ENCODE measurements at places on chromosomes 5 and 9. TPM values are rescaled to one million over a fixed set of nuclear protein-coding genes. Genes with fewer than 3 reads are reported as not detected.
A peak's percentile ranks its signal among the peaks of the same experiment; 100 is the strongest.

GRCh38 chr5:16547200-16547842 lies 69.5 kb downstream of the RETREG1 start:
- no peak for DNase-seq

- no peak for DNase-seq
Measured at GRCh38 chr5:153491856-153492255, 1.4 kb downstream of the GRIA1 start.

DNA sequence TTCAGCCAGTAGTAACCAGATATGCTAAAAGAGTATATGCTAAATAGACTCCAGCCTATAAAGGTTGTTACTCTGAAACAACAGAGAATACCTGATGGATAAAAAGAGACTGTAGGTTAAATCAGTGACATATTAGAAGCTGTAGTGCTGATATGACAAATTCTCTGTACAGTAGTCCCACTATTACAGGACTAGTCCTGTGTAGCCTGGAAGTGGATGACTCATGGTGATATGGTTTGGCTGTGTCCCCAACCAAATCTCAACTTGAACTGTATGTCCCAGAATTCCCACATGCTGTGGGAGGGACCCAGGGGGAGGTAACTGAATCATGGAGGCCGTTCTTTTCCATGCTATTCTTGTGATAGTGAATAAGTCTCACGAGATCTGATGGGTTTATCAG lies 276.2 kb upstream of the POU5F2 start:
- no peak for DNase-seq

GRCh38 chr9:69936427-69936826 lies 107.2 kb upstream of the MAMDC2 start:
- DNase-seq, result no peak

DNA sequence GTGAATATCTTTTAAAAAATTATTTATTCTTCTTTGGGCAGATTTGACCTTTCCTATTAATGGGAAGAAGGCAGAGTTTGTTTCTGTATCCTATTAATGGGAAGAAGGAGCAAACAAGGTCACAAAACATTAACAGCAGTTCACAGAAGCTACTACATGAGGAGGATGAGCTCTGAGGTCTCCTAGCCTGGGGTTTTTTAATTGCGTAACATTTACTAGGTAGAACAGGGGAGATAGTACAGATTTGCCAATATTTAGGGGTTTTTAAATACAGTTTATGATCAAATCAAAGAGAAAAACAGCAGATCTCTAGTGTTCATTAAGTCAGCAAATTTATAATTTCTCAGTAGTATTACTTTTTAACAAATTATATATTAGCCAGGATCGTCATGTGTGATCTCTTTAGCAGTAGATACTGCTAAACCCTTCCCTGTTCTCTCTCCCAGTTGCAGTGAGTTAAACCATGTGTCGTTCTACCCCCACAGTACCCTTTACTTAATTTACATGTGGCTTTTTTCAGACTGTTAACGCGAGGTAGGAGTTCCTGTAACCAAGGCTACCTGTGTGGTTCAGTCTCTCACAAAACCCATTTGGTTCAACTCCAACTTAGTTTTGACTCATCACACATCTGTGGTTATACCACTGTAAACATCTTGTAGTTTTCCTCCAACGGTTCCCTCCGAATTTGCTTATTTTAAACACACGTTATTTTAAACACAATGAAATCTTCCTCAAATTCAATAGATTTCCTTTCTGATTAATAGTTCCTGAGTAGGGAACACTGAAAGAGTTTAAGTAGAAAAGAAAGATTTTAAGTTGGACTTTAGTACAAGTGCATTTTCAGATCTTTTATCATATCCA lies 13.3 kb downstream of the SLC25A46 start:
- DNase-seq, result no peak

GARIN3 gene
- polyA plus RNA-seq, result not detected

DNA sequence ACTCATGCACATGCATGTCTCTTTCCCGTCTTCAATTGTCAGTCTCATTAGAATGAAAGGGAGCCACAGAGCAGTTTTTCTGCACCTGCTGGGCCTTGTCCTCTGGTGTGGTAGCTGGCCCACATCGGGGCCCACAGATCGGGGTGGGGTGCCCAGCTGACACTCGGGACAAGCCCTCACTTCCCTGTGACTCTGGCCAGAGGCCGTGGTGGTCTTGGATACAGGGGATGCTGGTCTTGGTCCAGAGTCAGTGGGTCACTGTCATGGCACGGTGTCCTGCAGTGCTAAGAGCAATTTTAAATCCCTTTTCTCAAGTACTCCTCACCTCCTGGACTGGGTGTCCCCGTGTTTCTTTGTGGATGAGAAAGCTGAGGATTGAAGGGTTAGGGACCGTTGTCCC lies 193.2 kb downstream of the CACNA1B start:
- DNase-seq, result no peak

CHMP5 gene
- polyA plus RNA-seq, result 116 TPM

SLC6A3 gene
- 4.4 TPM for polyA plus RNA-seq

- no peak for DNase-seq
Measured at GRCh38 chr9:5650356-5651105, 21.6 kb downstream of the RIC1 start.

- DNase-seq, result no peak
Measured at GRCh38 chr5:96901384-96901783, 25.1 kb downstream of the ERAP2 start.

DNA sequence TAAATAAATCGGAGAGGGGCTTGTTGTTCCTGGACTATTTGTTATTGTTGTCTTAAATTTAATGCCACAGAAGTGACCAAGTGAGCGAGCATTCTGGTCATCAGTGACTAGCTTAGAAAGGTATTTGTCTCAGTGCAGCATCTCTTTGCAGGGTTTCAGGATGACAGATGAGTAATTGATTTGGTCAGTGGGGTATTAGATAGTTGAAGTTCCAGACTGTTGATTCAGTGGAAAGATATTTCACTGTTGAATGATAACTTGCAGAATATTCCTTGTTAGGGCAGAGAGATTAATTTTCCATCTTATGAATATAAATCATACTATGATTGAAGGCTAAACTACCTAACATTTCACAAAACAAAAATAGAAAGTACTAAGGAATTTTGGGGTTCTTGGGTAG lies 122.4 kb downstream of the TRIO start:
- no peak for DNase-seq

C5orf52 gene
- not detected for polyA plus RNA-seq

DNA sequence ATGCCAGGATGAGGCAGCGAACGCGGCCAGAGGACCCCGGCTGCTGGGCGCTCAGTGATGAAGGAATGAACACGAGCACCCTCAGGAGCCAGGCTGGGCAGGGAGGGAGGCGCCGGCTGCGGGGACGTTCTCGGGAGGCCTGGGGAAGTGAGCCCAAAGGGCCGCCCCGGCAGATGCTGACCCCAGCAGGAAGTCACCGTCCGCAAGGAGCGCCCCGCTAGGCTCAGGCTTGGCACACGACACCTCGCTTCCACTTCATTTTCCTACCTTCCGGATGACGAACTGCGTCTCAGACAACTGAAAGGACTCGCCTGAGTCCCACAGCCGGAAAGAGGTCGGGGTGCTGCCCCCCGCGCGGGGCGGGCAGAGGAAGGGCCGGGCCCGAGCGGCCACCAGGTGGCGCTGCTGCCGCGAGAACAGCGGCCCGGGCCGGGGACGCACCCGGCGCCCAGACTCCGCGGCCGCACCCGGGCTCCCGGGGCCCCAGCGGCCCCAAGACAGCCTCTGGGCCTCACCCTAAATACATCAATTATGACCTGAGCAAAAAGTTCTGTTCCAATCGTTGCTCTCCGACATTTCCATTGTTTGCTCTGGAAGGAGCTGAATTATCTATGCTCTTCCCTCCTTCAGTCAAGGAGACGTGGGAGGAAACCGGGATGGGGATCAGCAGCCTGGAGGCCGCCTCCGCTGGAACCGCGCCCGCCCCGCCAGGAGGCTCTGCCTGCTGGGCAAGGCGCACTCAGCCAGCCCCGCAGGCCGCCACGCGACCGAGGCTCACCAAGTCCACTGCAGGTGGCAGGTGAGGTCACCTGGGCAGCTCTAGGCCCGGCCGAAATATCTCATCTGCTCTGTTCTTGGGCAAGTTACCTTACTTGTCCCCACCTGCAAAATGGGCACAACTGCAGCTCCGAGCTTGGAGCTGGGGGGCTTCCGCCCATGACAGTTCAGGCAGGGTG lies 107.0 kb downstream of the ZNF354C start:
- peak; percentile 53 for DNase-seq
